Frontal cortex (tissue), 4 donors: ENCODE measurements at places on chromosomes 11 and 22. TPM values are rescaled to one million over a fixed set of nuclear protein-coding genes. Genes with fewer than 3 reads are reported as not detected.

DNA sequence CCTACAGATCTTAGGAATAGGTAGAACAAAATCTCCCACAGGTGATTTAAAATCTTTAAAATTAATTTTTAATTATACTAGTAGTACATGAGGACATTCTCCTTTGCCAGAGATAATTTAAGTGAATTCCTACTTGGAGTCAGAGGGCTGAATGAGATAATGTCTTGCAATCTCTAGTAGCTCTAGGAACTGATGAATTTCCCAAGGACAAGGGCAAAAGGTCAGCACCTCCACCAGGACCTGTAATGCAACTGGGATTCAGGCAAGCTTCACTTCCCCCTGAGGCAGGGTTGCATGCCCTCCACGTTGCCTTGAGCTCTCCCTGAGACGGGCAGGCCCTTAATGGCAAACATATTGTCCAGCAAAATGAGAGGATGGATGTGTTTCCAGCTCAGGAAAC lies 330.3 kb upstream of the PITPNB start:
- DNase-seq, result no peak

GRCh38 chr11:117840881-117841550 lies 16.5 kb upstream of the FXYD2 start:
- no peak for DNase-seq

DNA sequence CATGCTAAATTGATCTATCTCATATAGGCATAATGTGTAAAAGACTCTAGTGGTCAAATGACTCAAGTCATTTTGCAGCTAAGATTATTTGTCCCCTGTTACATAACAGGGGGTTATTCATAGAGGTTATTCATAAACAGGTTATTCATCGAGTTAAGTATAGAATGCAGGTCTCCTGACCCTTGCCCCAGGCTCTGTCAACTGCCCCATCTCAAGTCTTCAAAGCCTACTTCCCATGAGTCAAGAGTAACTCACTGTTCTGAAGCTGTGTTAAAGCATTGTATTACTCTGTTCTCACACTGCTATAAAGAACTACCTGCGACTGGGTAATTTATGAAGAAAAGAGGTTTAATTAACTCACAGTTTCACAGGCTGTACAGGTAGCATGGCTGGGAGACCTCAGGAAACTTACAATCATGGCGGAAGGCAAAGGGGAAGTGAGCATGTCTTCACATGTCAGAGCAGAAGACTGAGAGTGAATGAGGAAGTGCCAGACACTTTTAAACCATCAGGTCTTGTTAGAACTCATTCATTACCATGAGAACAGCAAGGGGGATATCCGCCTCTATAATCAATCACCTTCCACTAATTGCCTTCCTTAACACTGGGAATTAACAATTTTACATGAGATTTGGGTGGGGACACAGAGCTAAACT lies 226.2 kb upstream of the BLID start:
- no peak for DNase-seq

GRCh38 chr22:22682807-22683667 lies 38.6 kb downstream of the GGTLC2 start:
- no peak for DNase-seq

- no peak for DNase-seq
These were observed at the start of gene CREB3L1 for GRCh38 chr11:46277622-46278386. Gene CREB3L1, plus strand, starts transcription at chr11:46277662. Its CDS starts 450 bp downstream, at chr11:46278112.

DNA sequence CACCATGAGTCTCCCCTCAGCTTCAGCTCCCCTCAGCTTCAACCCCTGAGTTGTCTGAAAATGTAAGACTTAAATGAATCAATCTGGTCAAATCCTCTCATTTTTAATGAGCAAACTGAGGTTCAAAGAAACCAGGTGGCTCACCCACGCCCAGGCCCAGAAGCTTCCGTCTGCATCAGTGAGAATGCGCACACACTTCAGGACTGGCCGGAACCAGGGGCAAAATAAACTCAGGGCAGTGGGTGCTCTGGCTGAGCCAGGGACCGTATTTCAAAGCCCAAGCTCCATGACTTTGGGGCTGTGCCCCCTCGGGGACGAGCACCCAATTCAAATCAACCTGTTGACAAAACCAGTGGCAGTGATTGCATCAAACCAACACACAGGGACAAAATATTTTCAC lies 3.1 kb downstream of the SULT4A1 start:
- no peak for DNase-seq

Gene EMID1
- 33.8 TPM for total RNA-seq
